ENCODE measurements at places on chromosomes 4 and X.

DNA sequence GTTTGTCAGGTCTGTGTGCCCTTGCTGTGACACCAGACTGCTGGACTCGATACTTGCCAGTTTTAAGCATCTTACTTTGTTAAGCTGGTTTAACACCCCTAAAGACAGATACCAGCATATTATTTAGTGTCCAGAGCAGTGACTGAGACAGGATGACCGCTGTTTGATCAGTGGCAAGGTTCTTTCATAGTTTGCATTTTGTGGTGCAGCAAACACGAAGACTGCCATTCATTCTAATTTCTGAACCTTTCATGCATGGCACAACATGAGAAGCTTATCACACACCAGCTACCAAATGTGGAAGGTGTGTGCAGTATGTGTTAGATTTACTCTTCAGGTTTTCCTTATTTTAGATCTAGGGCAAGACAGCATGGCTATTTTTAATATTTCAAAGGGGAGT is 28.2 kb downstream of the JADE1 start:
- DNase-seq: no peak

GRCh38 chrX:41259516-41259915 is 74.4 kb upstream of the DDX3X start:
- DNase-seq: no peak

GRCh38 chrX:65697211-65697641 is 29.8 kb downstream of the MSN start:
- DNase-seq: no peak

GRCh38 chr4:98573791-98574190 is 84.6 kb downstream of the TSPAN5 start:
- no peak for DNase-seq

- DNase-seq: no peak
These were observed 49.3 kb downstream of the SLC10A7 start for GRCh38 chr4:146472404-146472803.

GRCh38 chrX:69018416-69019072 is 146.7 kb downstream of the PJA1 start:
- no peak for DNase-seq

GRCh38 chr4:82614838-82615449 is 53.2 kb upstream of the TMEM150C start:
- DNase-seq: no peak

DNA sequence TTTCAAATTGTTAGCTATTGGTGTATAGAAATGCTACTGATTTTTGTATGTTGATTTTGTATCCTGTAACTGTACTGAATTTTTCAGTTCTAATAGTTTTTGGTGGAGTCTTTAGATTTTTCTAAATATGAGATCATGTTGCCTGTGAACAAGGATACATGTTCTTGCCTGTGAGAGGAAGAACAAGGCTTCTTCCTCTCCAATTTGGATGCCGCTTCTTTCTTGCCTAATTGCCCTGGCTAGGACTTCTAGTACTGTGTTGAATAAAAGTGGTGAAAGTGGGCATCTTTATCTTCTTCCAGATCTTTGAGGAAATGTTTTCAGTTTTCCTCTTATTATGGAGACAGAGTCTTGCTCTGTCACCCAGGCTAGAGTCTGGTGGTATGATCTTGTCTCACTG is 16.2 kb upstream of the NAP1L5 start:
- no peak for DNase-seq

- DNase-seq: no peak
These were observed 23.9 kb upstream of the ANOS1 start for GRCh38 chrX:8755813-8756212.

GRCh38 chr4:14615671-14616070 is 386.6 kb upstream of the CPEB2 start:
- DNase-seq: no peak

DNA sequence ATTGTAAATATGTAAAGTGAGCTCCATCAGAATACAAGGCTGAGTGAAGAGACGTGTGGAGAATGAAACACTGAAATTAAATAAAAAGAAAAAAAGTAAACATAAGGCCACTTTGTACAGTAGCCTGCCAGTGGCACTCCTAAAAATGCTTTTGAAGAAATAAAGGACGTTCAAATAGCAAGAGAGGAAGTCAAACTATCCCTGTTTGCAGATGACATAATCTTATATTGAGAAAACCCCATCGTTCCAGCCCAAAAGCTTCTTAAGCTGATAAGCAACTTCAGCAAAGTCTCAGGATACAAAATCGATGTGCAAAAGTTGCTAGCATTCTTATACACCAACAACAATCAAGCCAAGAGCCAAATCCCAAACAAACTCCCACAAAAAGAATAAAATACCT is 24.2 kb downstream of the RASSF6 start:
- no peak for DNase-seq

DNA sequence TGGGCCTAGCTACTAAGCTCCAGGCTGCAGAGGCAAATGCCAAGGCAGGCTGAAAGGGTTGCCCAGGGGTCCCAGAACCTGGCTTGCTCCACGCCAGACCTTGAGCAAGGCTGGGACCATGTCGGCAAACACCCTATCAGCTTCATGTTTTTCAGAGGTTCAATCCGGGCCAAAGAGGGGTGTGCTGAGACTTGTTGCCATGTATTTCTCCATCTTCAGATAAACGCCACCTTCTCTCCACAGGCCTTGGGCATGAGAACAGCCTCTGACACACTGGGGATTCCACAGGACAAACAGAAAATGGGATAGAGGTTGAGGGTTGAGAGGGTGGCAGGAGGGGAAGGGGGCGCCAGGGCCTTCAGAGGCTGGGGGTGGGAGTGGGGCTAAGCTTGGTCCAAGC is 8.6 kb downstream of the PJA1 start:
- no peak for DNase-seq

DNA sequence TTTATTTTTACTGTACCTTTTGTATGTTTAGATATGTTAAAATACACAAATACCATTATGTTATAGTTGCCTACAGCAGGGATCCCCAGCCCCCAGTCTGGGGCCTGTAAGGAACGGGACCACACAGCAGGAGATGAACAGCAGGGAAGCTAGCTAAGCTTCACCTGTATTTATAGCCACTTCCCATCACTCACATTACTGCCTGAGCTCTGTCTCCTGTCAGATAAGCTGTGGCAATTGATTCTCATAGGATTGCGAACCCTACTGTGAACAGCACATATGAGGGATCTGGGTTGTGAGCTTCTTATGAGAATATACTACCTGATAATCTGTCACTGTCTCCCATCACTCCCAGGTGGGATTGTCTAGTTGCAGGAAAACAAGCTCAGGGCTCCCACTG is 73.9 kb downstream of the BMPR1B start:
- DNase-seq: no peak

DNA sequence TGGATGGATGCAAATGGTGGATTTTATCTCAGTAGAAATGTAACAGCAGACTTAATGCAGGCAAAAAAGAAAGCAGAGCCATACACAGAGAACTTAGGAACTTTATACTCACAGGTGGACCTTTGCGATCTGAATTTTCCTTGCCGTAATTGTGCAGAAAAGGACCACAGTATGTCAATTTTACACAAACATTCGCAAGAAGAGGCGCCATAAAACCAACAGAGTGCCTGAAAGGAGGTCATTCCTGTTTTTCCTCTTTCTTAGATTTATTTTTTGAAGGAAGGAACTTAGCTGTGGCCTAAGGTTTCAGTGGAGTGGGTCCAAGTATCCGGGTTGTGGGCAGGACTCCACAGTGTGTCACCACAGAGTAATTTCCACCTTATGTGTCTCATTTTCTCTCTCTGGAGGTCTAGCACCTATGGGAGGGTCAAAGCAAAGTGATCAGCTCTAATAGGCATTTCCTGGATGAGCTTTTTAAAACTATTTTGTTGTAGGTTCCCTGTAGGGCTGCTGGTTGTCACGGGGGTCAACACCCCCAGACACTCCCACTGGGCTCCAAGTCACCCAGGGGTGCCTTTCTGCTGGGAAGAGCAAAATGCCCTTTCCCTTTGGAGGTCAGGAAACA is 24.7 kb upstream of the PBDC1 start:
- DNase-seq: no peak

- no peak for DNase-seq
These were observed 411.9 kb downstream of the TRIML1 start for GRCh38 chr4:188551156-188551555.

- DNase-seq: no peak
These were observed 229.9 kb downstream of the COL25A1 start for GRCh38 chr4:109072595-109072994.
